Activated CD4-positive, alpha-beta T cell treated with anti-CD3 and anti-CD28 coated beads, Interleukin-2, amount 10 ng/mL, durations not matched to agents 7 days and 5 days (primary cell): ENCODE measurements at places on chromosomes 1 and 21. TPM values are rescaled to one million over a fixed set of nuclear protein-coding genes. Genes with fewer than 3 reads are reported as not detected.

SYNJ1 gene
- total RNA-seq, result 16.1 TPM

SPRR2G gene
- total RNA-seq, result not detected

KCNE2 gene
- total RNA-seq, result not detected

FALEC gene
- not detected for total RNA-seq

SHE gene
- total RNA-seq, result not detected

CFAP45 gene
- total RNA-seq, result 0.25 TPM

HCRTR1 gene
- not detected for total RNA-seq

- peak; percentile 73 for DNase-seq
Measured at GRCh38 chr1:20521960-20522861, 14.3 kb upstream of the MUL1 start.

DNA sequence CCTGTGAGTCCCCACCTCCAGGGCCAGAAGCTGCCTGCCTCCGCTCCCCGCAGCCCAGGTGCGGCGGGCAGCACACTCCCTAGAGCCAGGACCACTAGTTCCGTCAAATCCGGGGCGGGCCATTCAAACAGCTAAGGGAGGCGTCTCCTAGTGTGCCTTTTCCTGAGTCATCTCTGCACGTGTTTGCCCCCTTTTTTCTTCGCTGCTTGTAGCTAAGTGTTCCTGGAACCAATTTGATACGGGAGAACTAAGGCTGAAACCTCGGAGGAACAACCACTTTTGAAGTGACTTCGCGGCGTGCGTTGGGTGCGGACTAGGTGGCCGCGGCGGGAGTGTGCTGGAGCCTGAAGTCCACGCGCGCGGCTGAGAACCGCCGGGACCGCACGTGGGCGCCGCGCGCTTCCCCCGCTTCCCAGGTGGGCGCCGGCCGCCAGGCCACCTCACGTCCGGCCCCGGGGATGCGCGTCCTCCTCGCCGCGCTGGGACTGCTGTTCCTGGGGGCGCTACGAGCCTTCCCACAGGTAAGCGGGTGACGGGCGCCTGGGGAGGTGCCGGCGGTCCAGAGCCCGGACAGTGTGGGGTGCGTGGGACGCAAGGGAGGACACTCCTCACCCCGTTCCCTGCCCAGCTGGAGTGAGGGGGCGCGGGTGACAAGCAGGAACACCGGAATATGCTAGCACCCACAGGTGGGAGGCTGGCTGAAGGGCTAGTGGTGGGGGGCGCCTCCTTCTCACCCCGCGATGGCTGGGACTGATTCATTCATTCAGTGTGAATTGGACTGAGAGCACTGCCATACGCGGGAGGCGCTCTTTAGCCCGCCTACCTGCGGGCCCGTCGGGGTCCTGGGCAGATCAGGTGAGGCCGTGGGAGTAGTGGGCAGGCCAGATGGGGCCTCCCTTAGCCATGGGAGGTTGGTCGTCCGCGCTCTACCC lies at the start of gene TNFRSF8:
TNFRSF8 (plus strand) TSS at position 163 of the 932 bp plus-strand sequence; CDS start at position 459, 296 bp downstream.
- peak; percentile 43 for DNase-seq

- no peak for DNase-seq
Measured at GRCh38 chr1:229993060-229993459, 74.0 kb upstream of the GALNT2 start.

DNA sequence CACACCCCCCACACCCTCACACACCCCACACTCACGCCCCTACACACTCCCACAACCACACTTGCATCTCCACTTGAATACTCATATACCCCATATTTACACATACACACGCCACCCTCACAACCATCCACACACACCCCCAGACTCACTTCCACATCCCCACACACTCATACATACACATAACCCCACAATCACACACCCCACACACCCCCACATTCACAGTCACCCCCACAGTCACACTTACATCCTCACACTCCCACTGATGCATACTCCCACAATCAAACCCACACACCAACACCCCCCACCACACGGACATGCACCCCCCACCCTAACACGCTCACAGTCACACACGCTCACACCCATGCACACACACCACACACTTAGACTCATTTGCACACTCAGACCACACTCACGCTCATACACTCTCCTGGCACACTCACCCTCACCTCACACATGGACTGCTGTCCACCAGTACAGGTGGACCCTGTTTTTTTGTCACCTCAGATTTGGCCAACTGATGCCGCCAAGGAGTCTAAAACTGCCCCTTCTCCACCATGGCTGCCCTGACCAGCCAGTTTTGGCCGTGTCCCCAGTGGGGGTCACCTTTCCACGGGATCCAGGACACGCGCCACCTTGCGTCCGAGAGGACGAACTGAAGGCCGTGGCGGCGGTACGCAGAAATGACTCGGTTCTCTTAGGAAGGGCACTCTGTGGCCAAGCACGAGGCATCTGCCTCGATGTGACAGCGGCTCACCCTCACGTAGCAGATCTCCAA lies 45.3 kb upstream of the EDN2 start:
- no peak for DNase-seq

- no peak for DNase-seq
Measured at GRCh38 chr1:214425716-214426425, 125.5 kb downstream of the PTPN14 start.

DNA sequence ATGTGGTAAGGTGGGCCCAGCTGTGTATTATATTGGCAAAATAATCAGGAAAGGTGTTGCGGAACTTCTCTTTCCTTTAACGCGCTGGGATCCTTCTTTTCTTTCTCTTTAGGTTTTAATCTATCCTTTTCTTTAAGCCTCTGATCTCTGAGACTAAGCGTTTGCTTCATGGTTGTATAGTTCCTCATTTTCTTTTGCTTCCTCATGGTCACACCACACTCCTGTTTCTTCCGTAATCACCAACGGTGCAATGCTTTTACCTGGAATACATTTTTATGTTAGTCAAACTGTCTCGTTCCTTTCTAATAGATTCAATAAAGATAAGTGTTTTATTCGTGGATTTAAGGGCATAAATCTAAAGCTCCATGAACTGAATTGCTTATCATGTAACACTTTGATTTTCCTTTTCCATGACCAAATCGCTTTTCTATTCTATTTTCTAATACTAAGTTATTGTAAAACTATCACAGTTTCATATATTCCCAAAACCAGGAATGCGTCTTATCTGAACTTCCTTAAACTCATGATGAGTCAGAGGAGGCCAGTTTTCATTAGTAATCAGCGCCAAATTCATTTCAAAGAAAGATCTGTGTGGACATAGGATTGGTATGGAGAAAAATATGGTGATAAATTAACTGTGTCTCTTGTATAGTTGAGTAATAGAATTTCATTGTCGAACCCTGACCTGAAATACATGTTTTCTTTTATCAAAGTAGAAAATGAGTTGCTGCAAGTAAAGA lies 12.2 kb downstream of the SDCCAG8 start:
- DNase-seq, result no peak

- DNase-seq, result no peak
Measured at GRCh38 chr1:31515056-31515775, 61.1 kb upstream of the TINAGL1 start.

DNA sequence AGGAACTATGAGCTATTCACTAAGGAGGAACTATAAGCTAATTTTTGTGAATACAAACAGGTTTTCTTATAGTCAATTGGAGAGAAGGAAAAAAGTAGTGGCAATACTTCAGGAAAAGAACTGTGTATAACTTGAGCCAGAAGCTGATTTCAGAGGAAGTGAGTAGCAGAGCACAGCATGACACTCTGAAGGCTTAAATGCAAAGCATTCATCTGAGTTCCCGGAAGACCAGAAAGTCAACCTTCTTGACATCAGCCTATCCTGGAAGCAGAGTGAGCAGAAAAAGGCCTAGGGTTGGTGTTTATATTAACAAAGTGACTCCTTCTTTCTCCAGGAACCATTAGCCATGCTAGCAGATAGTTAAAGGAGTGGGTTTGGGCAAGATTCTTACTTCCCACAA lies 545.2 kb downstream of the MRPL39 start:
- no peak for DNase-seq

DNA sequence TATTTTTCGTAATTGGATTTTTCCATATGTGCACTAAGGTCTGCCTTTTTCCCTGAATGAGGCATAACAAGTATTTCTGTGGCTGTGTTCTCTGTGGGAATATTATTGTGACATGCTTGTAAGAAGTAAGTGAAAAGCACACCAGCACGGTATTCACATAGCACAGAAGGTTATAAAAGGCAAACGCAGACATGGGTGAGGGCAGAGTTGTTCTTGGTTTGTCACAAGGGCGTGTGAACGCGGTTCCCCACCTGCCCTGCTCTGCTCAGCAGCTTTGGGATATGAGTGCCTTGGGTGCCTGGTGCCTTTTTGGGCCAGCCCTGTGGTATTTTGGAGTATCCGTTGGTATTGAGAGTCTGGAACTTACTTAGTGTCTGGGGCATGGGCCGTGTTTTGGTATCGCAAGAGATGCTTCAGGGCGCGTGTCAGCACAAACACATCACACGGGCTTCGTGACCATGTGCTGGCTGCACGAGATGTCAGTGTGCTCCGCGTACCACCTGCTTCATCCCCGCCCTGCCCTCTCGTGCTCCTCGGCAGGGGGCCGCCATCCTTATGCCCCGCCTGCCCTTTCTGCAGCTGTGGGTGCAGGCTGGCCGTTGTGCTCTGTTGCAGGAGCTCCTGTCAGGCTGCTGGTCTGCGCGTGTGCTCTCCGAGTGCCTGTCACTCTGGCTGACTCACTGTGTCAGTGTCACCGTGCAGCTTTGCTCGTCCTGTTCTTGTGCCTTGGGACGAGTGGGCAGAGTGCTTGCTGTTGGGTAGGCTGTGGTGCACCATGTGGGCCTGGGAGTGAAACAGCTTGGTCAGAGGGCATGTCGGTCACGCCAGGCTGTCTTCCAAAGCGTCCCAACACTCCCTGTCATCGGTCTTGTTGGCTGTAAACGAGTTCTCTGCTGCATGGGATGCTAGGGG lies 15.0 kb downstream of the SKI start:
- no peak for DNase-seq
